ENCODE measurements at places on chromosomes 3 and 15.

GRCh38 chr3:49910409-49911123, 6.9 kb upstream of the MST1R start:
- H3K4me3 ChIP-seq, result no peak overlapping the region
- DNase-seq, result no peak
- no peaks in the 10 kb centered on the region for H3K27me3 ChIP-seq
- H3K4me1 ChIP-seq, result peaks cover 15% of the 10 kb centered on the region
- peaks cover 33% of the 10 kb centered on the region for H3K36me3 ChIP-seq
- H3K27ac ChIP-seq, result no peak overlapping the region

GRCh38 chr3:155185631-155186071, 105.5 kb downstream of the MME start:
- no peak for DNase-seq
- H3K4me1 ChIP-seq, result no peaks in the 10 kb centered on the region
- H3K36me3 ChIP-seq, result no peaks in the 10 kb centered on the region
- no peaks in the 10 kb centered on the region for H3K27me3 ChIP-seq
- H3K27ac ChIP-seq, result no peak overlapping the region

DNA sequence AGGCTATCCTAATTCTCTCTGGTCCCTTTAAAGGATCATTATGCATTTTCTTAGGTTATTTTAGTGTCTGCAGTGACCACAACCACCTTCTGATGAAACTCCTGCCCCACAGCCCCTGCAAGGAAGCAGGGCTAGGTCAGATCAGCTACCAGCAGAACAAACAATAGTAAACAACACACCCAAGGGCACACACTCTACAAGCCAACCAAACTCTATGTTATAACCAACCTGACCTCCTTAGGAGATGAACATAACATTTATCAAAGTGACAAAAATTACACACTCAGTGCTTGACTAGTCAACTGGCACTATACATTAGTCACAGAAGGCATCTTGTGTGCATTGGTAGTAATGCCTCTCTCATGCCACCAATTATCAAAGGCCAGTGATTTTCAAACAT, 17.3 kb downstream of the DENND6A start:
- DNase-seq, result no peak
- H3K36me3 ChIP-seq, result peaks cover 17% of the 10 kb centered on the region
- H3K4me1 ChIP-seq, result no peaks in the 10 kb centered on the region
- H3K27ac ChIP-seq, result no peak overlapping the region
- no peaks in the 10 kb centered on the region for H3K27me3 ChIP-seq

DNA sequence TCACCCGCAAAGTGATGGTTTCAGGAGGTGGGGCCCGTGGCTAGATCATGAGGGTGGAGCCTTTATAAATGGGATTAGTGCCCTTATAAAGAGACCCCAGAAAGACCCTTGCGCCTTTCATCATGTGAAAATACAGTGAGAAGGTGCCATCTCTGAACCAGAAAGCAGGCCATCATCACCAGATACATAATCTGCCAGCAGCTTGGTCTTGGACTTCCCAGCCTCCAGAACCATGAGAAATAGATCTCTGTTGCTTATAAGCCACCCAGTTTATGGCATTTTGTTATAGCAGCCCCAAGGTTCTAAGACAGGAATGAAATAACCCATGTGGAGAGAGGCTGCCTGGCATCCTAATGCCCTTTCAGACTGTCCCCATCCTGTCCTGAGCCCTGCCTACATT, 127.8 kb upstream of the SMAD3 start:
- no peak overlapping the region for H3K4me3 ChIP-seq
- DNase-seq, result peak; percentile 42
- H3K4me1 ChIP-seq, result no peaks in the 10 kb centered on the region
- H3K27me3 ChIP-seq, result no peaks in the 10 kb centered on the region
- H3K27ac ChIP-seq, result no peak overlapping the region

GRCh38 chr3:126516152-126516935, 1.2 kb downstream of the UROC1 start:
- no peak overlapping the region for H3K4me3 ChIP-seq
- no peaks in the 10 kb centered on the region for H3K4me1 ChIP-seq
- H3K36me3 ChIP-seq, result no peaks in the 10 kb centered on the region
- no peak for DNase-seq

GRCh38 chr3:47731061-47731460, 50.6 kb downstream of the SMARCC1 start:
- no peak for DNase-seq
- no peak overlapping the region for H3K4me3 ChIP-seq
- no peaks in the 10 kb centered on the region for H3K27me3 ChIP-seq
- H3K4me1 ChIP-seq, result no peaks in the 10 kb centered on the region

DNA sequence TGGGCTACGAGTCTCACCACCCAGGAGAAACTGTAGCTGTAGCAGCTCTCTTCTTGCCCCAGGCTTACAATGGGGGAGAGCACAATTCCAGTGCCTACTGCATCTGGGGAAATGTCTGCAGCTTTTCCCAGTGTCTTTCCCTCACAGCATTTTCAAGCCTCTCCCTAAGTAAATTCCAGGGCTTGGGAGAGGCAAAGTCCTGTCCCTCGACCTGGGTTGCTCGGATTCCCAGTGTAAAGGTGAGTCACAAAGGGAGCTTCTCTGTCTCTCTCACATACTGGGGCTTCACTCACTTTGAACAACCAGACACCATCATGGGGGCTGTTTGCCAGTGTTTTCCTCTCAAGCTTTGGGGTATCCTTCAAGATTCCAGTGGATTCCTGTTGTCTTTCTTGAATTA, 689.4 kb upstream of the NAALADL2 start:
- no peaks in the 10 kb centered on the region for H3K4me1 ChIP-seq
- no peaks in the 10 kb centered on the region for H3K36me3 ChIP-seq
- DNase-seq, result no peak

DNA sequence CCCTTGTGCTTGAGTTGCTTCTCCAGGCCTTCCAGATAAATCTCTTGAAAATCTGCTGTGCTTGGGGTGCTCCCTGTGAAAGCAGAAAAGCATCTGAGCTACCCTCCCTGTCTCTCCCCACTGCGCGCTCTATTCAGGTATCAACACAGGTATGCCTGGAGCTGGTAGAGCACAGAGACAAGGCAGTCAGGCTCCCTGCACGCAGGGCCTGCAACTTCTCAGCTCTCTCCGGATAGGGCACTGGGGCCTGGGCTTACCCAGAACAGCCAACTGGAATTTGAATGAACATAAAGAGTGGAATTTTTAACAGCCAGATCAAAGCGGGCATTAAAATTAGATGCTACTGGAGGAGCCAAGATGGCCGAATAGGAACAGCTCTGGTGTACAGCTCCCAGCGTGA, 183.6 kb downstream of the XXYLT1 start:
- no peak overlapping the region for H3K4me3 ChIP-seq
- no peaks in the 10 kb centered on the region for H3K4me1 ChIP-seq
- H3K27ac ChIP-seq, result no peak overlapping the region
- no peaks in the 10 kb centered on the region for H3K27me3 ChIP-seq
- DNase-seq, result no peak

DNA sequence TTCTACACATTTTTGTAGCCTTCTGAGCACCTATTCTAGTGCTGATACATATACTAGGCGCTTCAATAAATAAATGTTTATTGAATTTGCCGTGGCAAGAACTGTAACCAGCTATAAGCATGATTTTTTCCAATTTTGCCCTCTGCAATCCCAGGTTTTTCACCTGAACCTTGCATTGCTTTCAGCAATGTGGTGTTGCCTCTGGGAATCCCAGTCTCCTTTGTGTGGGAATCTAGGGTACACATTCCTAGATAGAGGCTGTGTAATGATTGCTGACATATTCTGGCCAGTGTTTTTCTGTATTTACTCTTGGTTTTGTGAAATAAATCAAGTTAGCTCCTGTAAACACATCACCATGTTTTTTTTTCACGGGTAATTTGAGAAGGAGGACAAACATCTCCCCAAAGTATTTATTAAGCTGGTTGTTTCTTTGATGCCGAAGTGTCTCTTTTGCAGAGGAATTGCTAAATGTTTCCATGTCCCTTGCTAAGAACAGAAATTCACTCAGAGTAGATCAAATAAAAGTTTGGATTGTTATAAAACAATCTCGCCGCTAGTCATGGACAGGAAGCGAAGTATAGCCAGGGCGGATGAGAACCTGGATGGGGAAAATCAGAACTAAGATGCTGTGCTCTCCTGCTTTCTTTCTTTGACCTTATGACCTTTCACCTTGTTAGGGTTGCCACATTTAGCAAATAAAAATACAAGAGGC, 1.2 kb downstream of the CFAP91 start:
- peak overlapping the region; percentile 31 for H3K27ac ChIP-seq
- no peaks in the 10 kb centered on the region for H3K36me3 ChIP-seq
- H3K4me1 ChIP-seq, result no peaks in the 10 kb centered on the region
- peak overlapping the region; percentile 73 for H3K4me3 ChIP-seq

DNA sequence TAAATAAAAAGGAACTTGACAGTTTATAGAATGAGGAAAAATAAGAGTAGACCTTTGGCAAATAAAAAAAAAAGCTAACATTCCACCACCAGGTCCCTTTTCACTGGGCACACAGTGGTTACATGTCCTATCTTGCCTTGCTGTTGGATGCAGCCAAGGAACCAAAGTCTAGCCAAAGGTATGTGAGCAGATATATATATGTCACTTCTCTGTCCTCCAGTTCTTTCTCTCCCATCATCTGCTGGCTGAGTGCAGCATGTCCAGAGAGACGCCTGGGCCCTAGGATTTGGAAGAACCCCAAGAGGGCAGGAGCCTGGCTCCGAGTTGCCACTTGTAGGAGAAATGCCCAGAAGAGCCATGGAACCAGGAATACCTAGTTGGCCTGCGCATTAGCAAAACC, 104.7 kb downstream of the SERPINI1 start:
- no peaks in the 10 kb centered on the region for H3K36me3 ChIP-seq
- H3K4me3 ChIP-seq, result no peak overlapping the region
- no peak overlapping the region for H3K27ac ChIP-seq
- H3K4me1 ChIP-seq, result no peaks in the 10 kb centered on the region
- no peaks in the 10 kb centered on the region for H3K27me3 ChIP-seq

- no peak for DNase-seq
- H3K27me3 ChIP-seq, result no peaks in the 10 kb centered on the region
- H3K4me3 ChIP-seq, result no peak overlapping the region
- no peaks in the 10 kb centered on the region for H3K4me1 ChIP-seq
- H3K27ac ChIP-seq, result no peak overlapping the region
Observed at GRCh38 chr3:181076558-181076957, 87.0 kb upstream of the DNAJC19 start.

- H3K27ac ChIP-seq, result no peak overlapping the region
- no peaks in the 10 kb centered on the region for H3K4me1 ChIP-seq
- peaks cover 24% of the 10 kb centered on the region for H3K36me3 ChIP-seq
- H3K27me3 ChIP-seq, result no peaks in the 10 kb centered on the region
Observed at GRCh38 chr3:52570076-52570475, 33.7 kb downstream of the UQCC5 start.
